ENCODE measurements at places on chromosomes 6 and 20. TPM values are rescaled to one million over a fixed set of nuclear protein-coding genes. Genes with fewer than 3 reads are reported as not detected.

The INSM1 gene
- total RNA-seq = 0.28 TPM

The DST gene
- total RNA-seq = 259 TPM

The SCRT2 gene
- not detected for total RNA-seq

The TNNC2 gene
- total RNA-seq = not detected

The AHCY gene
- 184 TPM for total RNA-seq

The CRNKL1 gene
- 27.9 TPM for total RNA-seq

The TRIM10 gene
- total RNA-seq = not detected

The LHFPL5 gene
- not detected for total RNA-seq

The GJA10 gene
- total RNA-seq = not detected

The FAXC gene
- 23.0 TPM for total RNA-seq

The NKX2-2 gene
- total RNA-seq = not detected

The TOX2 gene
- not detected for total RNA-seq

The HBS1L gene
- 149 TPM for total RNA-seq

The LAMP5 gene
- total RNA-seq = 3.2 TPM

The OOEP gene
- total RNA-seq = not detected

The MCCD1 gene
- not detected for total RNA-seq

The SLC52A3 gene
- not detected for total RNA-seq

The GOPC gene
- 39.2 TPM for total RNA-seq

The ADAT2 gene
- 17.8 TPM for total RNA-seq

The GSTA4 gene
- 62.2 TPM for total RNA-seq

The ADISSP gene
- 42.8 TPM for total RNA-seq

The SLC26A8 gene
- total RNA-seq = 0.25 TPM

The SPTLC3 gene
- 4.2 TPM for total RNA-seq

The DLL1 gene
- 35.9 TPM for total RNA-seq

The LIN28B gene
- 165 TPM for total RNA-seq

The FRK gene
- total RNA-seq = 0.11 TPM

The RBBP8NL gene
- 0.03 TPM for total RNA-seq

The DEFB125 gene
- not detected for total RNA-seq

The RFX6 gene
- total RNA-seq = not detected

The DLK2 gene
- not detected for total RNA-seq

The TMEM200A gene
- total RNA-seq = 12.8 TPM

The CNKSR3 gene
- 9.9 TPM for total RNA-seq

The NKAIN2 gene
- total RNA-seq = 0.45 TPM

The STMN3 gene
- 3.3 TPM for total RNA-seq

The MOXD1 gene
- total RNA-seq = 2.3 TPM

The RHAG gene
- total RNA-seq = not detected

The C2 gene
- 1.1 TPM for total RNA-seq

The MOG gene
- total RNA-seq = not detected

The RSPO3 gene
- total RNA-seq = 0.81 TPM

The ELOVL4 gene
- 17.2 TPM for total RNA-seq

The HLA-DPA1 gene
- total RNA-seq = 1.5 TPM

The GABRR1 gene
- total RNA-seq = not detected

The SYNDIG1 gene
- 1.0 TPM for total RNA-seq

The SLC16A10 gene
- 4.8 TPM for total RNA-seq

The CSNK2A1 gene
- 599 TPM for total RNA-seq

The KCNS1 gene
- 0.03 TPM for total RNA-seq

The TRAPPC3L gene
- not detected for total RNA-seq

The IL17F gene
- total RNA-seq = not detected

The PTCRA gene
- total RNA-seq = not detected

The ATG5 gene
- total RNA-seq = 31.7 TPM

The TREML2 gene
- not detected for total RNA-seq

The CRISP3 gene
- not detected for total RNA-seq

The CCN6 gene
- not detected for total RNA-seq

The PTGIS gene
- total RNA-seq = 31.3 TPM

The FAM8A1 gene
- 22.9 TPM for total RNA-seq

The IL17A gene
- not detected for total RNA-seq

The HAO1 gene
- total RNA-seq = not detected

The TP53TG5 gene
- total RNA-seq = not detected
